ENCODE measurements at places on chromosomes 2 and 18.

GRCh38 chr2:73174941-73175662 is 27.3 kb upstream of the NOTO start:
- peak overlapping the region; percentile 58 for H3K4me3 ChIP-seq
- H3K36me3 ChIP-seq, result no peaks in the 10 kb centered on the region
- no peak for DNase-seq
- peaks cover 84% of the 10 kb centered on the region for H3K27me3 ChIP-seq

GRCh38 chr2:220674033-220674432 is 898.1 kb downstream of the EPHA4 start:
- no peaks in the 10 kb centered on the region for H3K27me3 ChIP-seq
- H3K4me3 ChIP-seq, result no peak overlapping the region
- no peak overlapping the region for H3K27ac ChIP-seq
- no peak for DNase-seq
- H3K4me1 ChIP-seq, result peaks cover 7% of the 10 kb centered on the region

DNA sequence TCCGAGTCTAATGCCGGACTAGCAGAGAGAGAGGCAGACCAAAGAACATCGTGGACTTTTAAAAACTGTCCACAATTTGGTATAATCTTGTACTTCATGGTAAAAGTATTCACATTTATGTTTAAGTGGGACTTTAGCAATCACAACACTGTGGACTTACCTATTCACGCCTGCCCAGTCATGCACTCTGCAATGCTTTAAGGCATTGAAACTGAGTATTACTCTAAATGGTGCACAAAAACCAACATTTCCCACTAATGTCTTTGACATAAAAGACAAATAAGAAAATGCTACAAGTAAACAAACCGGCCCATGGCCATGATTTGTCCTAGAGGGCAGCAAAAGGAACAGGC is 91.3 kb downstream of the ACVR1 start:
- H3K27ac ChIP-seq, result no peak overlapping the region
- DNase-seq, result no peak
- peaks cover 17% of the 10 kb centered on the region for H3K36me3 ChIP-seq
- H3K4me1 ChIP-seq, result peaks cover 10% of the 10 kb centered on the region
- no peaks in the 10 kb centered on the region for H3K27me3 ChIP-seq

DNA sequence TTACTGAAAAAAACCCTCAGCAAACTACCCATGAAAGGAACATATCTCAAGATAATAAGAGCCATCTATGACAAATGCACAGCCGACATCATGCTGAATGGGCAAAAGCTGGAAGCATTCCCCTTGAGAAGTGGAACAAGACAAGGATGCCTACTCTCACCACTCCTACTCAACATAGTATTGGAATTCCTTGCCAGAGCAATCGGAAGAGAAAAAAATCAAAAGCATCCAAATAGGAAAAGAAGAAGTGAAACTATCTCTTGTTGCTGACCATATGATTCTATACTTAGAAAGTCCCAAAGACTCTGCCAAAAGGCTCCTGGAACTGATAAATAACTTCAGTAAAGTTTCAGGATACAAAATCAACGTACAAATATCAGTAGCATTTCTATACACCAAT is 40.6 kb upstream of the MSTN start:
- peaks cover 30% of the 10 kb centered on the region for H3K36me3 ChIP-seq
- no peaks in the 10 kb centered on the region for H3K4me1 ChIP-seq
- H3K27me3 ChIP-seq, result no peaks in the 10 kb centered on the region
- DNase-seq, result no peak

- H3K27me3 ChIP-seq, result peaks cover 4% of the 10 kb centered on the region
- H3K27ac ChIP-seq, result no peak overlapping the region
- no peak overlapping the region for H3K4me3 ChIP-seq
- H3K36me3 ChIP-seq, result no peaks in the 10 kb centered on the region
Observed at GRCh38 chr2:180040146-180040925, 33.2 kb upstream of the CWC22 start.

GRCh38 chr2:226310146-226310545 is 489.5 kb downstream of the IRS1 start:
- DNase-seq, result no peak
- H3K4me1 ChIP-seq, result no peaks in the 10 kb centered on the region
- H3K4me3 ChIP-seq, result no peak overlapping the region
- no peaks in the 10 kb centered on the region for H3K36me3 ChIP-seq
- peaks cover 3% of the 10 kb centered on the region for H3K27me3 ChIP-seq
